ENCODE measurements at places on chromosomes 2 and 18.

- DNase-seq: no peak
These were observed 173.6 kb downstream of the LDLRAD4 start for GRCh38 chr18:13392029-13392750.

- no peak for DNase-seq
These were observed 10.9 kb upstream of the PEX13 start for GRCh38 chr2:61006486-61007105.

DNA sequence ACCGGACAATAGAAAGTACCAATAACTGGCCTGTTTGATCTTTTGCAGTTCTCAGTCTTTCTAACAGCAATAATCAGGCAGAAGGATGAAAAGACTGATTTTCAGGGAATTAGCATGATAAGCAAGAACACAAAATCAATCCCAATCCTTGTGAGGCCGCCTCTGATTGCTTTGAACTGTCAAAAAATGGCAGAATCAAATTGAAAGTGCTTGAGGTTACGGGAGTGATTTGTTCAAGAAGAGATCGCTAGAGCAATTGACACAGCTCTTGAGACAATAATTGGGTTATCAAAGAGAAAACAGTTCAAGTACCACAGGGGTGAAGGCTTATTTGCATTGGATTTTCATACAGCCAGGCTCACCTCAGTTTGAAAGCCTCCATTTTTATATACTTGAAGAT, 663.4 kb downstream of the ARHGAP15 start:
- DNase-seq: no peak

GRCh38 chr18:60060026-60060425, 160.2 kb downstream of the PMAIP1 start:
- DNase-seq: no peak

GRCh38 chr2:231161877-231162329, 36.5 kb upstream of the ARMC9 start:
- DNase-seq: peak; percentile 92

GRCh38 chr2:40859617-40860016, 407.7 kb upstream of the SLC8A1 start:
- no peak for DNase-seq

- peak; percentile 10 for DNase-seq
These were observed at the start of gene PROKR1 for GRCh38 chr2:68643011-68643873. TSS of gene PROKR1 (plus strand) at chr2:68643579. CDS start at chr2:68645822, 2,243 bp downstream.

- no peak for DNase-seq
These were observed 49.7 kb downstream of the TNS1 start for GRCh38 chr2:217953011-217953481.

DNA sequence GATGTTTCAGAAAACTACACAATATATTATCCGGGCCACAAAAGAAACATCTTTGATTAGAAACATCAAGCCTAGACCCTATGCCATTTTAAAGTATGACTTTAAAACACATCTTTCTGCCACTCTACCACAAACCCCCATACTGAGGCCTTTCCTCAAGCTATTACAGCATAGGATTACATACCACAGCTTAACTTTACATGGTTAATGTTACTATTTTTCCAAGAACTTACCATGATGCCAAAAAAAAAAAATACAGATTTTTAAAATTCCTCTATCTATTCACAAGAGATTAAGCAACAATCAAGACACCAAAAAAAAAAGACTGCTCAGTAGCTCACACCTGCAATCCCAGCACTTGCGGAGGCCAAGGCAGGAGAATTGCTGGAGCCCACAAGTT, 9.0 kb downstream of the NCKAP1 start:
- DNase-seq: no peak

GRCh38 chr2:227462972-227463931, 8.7 kb upstream of the AGFG1 start:
- no peak for DNase-seq

DNA sequence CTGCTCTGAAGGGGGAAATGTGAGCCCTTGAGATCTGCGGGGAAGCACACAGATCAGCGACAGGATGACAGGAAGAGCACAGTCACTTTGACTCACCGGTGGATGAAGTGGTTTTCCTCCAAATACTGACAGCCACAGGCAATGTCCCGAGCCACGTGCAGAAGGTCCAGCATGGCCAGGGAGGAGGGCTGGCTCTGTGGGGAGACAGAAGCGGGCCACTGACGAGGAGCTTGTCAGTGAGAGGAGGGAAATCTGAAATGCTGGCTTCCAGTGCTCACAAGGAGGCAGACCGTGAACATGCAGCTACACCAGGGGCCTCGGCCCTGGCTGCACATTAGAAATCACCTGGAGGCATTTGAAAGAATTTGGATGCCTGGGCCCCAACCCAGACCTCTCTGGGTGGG, 98.7 kb downstream of the CLIP4 start:
- no peak for DNase-seq

DNA sequence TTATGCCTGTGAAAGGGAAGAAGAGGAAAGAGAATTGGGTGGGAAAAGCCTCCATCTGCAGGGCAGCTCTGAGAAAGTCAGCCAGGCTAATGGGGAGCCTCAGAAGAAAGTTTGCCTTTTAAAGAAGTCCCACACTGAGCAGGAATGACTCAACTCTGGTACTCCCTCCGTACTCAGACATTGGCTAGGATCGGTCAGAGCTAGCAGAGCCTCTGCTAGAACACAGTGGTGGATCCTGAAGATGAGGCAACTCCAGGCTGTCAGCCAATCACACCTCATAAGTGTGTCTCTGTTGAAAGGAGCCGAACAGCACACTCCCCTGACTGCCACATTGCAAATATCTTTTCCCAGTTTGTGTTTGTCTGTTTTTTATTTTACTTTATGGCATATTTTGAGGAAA, 96.9 kb downstream of the HNRNPLL start:
- DNase-seq: no peak

- DNase-seq: no peak
These were observed 21.9 kb downstream of the ASXL2 start for GRCh38 chr2:25856377-25856776.

DNA sequence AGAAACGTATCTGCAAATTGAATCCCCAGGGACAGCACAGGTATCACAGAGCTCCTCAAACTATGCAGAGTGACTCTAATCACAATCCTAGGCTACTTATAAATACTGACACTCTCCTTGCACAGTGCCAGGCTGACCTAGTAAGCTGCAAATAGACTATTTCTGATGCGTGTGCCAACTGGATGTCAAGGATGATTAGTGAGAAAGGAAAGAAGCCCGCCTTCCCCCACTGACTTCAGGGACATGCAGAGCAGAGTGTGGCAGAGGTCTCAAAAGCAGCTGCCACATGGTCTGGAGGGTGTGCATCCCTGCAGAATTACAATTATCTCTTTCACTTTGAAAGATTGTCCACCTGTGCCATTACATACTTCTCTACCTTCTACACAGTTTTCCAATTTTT, 235.6 kb downstream of the CPS1 start:
- no peak for DNase-seq

DNA sequence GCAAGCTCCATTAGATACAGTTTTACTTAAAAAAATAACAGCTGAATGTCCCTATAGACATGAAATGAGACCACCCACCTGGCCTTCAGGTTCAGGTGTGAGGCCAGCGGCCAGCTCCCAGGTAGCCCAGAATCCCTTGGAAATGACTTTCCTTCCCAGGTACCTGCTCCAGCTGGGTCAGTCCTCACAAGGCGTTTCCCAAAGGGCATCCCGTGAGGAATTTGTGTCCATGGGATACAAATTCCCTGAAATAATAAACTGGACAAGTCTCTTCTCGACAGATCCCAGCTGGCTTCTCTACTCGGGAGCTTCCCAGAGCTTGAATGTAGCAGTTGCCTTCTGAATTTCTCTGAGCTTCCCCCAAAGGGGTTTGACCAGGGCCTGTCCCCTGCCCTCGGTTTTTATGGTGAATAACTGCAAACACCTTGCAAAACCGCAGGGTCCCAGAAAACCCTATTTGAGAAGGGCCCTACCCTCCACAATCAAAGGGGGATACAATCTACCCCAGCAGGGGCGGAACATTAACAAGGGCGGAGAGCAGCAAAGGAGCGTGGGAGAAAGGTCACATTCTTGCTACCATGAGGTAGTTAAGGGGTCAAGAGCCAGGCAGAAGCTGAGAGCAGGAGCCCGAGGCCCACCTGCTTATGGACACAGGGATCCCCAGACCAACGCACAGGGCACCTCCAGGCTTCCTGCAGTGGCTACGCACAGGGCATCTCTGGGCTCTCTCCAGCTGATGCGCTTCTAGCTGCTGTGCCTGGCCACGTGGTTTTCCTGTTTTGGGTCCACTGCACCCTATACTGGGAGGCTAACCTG, 107.7 kb downstream of the HDAC4 start:
- DNase-seq: no peak

DNA sequence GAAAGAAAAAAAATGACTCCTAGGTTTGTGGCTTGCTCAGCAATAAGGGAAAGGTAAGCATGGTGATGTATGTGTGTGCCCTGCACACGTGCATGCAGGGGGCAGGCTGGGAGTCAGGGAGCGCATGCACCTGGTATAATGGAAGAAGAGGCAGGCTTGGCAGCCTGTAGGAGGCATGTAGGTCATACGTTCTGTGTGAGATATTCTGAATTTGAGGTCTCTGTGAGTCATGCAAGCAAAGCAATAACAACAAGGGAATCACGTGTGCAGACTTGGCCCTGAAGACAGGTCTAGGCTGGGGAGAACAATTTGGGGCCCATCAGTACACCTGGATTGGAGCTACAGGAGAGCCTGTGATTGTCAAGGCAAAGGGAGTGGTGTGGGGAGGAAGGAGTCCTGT, 94.5 kb upstream of the TTC39C start:
- DNase-seq: no peak

DNA sequence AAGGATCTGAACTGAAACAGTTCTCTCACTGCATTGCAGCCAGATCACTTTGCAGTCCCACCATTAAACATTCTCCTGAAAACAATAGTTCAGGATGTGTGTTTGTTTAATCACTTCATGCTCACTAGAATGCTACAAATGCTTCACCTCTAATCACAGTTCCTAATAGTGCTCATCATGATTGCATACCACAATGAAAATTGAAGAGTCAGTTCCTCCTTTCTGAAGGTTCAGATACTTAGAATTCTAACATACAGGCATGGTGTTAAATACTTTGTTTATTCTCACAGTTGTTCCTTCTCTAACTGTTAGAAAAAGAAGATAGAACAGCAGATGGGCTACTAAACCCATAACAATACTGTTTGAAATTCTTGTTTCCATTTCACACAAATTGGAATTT, 622.3 kb upstream of the ACVR2A start:
- no peak for DNase-seq

DNA sequence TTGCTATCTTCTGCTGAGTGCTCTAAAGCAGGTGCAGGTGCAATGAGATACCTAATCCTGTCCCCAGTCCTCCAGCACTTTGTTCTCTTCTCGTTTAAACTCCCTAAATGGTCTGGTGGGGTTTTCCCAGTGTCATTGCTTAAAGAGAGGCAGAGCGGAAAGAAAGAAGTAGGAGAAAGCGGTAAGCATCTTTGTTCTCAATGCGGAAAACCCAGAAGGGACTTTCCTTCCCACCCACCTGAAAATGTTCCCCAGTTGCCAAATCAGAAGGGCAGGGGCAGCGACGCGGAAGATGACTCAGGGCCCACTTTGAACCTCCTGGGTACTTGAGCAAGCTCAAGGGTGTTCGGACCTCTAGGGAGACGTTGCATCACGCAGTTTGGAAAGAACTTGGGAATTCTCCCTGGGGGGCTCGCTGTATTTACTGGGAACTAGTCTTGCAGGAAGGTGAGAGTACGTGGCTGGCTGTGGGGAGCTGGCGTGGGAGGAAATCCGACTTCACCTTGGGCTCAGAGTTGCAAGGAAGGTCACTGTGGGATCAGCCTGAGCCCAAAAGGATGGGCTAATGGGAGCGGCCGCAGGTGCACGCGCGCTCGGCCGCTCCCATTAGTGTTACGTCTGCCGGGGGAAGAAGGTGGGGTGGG, 589 bp upstream of the SGPP2 start:
- no peak for DNase-seq

GRCh38 chr2:219556413-219556812, 12.6 kb downstream of the TMEM198 start:
- no peak for DNase-seq

- no peak for DNase-seq
These were observed 14.7 kb upstream of the CAPN13 start for GRCh38 chr2:30821960-30822359.

- peak; percentile 50 for DNase-seq
These were observed 81.4 kb downstream of the BIN1 start for GRCh38 chr2:127025359-127026166.

DNA sequence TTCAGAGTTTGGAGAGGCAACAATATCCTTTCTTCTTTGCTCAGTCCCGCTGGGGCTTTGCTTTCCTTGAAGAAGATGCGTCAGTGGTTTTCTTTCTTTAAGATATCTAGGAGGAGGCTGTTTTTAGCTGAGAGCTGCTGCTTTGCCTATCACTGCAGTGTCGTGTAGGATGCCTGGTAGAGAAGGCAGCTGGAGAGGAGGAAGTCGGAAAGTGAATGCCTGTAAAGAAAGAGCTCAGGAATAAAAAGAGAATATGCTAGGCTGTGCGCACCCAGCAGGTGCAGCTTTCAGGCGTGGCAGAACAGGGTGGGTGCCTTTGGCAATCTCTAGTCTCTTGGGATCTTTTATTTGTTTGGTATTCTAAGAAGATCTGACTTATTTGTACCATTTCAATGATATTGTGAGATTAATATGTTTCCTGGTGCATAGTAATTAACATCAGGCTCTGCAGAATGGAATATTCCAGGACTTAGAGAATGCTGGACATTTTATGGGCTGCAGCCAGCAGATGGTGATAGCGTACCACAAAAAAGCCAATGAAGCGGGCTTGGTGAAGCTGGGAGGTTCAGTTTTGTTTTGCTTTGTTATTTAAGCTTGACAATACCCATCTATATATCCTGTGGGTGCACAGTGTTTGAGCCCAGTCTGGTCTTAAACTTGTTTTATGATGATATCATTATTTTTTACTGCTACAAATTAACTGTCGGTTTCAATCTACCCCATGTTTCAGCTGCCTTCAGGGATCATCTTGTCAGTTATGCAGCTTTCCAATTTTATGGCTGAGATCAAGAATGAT, 34.9 kb downstream of the CAVIN2 start:
- DNase-seq: peak; percentile 86

GRCh38 chr2:176081837-176082524, 1.8 kb downstream of the EVX2 start:
- no peak for DNase-seq

DNA sequence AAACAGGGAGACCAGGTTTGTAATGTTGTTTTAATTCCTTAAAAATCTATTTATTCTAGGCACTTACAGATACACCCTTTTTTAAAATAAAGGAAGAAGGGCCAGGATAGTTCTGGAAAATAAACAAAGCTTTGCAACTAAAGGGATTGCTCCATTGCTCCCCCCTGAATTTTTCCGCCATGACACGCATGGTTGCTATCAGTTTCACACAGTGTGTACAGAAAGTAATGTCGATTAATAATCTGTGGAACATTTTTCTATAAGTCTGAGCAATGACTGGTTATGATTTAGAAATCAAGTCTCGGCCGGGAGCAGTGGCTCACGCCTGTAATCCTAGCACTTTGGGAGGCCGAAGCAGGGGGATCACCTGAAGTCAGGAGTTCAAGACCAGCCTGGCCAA, 90.8 kb downstream of the GAREM1 start:
- DNase-seq: no peak

- DNase-seq: no peak
These were observed 1114.0 kb upstream of the PIK3C3 start for GRCh38 chr18:40841063-40841462.

GRCh38 chr2:199926806-199927205, 15.7 kb downstream of the C2orf69 start:
- DNase-seq: no peak
